Hematopoietic multipotent progenitor cell treated with erythropoietin and hydrocortisone succinate and interleukin-3 and kit ligand, for 4 days (in vitro differentiated cells): ENCODE measurements at places on chromosomes 11 and 22.
A peak's percentile ranks its signal among the peaks of the same experiment; 100 is the strongest.

DNA sequence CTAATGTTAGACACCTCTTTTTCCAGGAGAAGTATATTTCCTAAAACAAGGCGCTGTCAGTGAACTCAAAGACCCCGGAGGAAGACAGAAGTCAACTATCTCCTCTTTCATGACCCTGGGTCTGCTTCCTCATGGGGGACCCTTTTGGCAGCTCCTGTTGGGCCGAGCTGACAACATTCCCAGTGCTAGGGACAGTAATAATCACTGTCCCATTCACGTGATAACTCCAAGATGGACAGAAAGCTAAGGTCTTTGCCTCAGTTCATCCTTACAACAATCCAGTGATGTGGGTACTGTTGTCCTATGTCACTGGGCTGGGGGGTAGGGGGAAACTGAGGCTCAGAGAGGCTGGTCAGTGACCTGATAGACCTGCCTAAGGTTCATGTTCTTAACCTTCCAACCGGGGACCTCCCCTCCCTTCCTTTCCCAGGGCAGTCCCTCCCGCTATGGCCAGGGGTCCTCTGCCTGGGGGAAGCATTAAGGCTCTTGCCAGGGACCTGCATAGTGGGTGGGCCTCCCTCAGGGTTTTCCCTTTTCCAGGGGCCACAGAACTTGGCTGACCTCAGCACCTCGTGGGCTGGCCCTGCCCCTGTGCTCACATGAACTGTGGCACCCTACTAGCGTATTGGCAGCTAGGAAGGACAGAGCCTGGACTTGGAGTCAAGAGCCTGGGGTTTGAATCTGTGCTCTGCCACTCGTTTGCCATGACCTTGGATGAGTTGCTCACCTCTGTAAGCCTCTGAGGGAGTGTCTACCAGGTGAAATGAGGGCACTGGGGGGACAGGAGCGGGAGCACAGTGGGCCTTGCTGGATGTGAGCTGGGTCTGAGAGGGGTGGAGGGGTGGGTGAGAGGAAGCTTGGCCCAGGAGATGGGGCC, 53.6 kb downstream of the LRRC32 start:
- no peak for DNase-seq

- DNase-seq, result no peak
These were observed 863.6 kb downstream of the FAM181B start for GRCh38 chr11:81870066-81870412.

DNA sequence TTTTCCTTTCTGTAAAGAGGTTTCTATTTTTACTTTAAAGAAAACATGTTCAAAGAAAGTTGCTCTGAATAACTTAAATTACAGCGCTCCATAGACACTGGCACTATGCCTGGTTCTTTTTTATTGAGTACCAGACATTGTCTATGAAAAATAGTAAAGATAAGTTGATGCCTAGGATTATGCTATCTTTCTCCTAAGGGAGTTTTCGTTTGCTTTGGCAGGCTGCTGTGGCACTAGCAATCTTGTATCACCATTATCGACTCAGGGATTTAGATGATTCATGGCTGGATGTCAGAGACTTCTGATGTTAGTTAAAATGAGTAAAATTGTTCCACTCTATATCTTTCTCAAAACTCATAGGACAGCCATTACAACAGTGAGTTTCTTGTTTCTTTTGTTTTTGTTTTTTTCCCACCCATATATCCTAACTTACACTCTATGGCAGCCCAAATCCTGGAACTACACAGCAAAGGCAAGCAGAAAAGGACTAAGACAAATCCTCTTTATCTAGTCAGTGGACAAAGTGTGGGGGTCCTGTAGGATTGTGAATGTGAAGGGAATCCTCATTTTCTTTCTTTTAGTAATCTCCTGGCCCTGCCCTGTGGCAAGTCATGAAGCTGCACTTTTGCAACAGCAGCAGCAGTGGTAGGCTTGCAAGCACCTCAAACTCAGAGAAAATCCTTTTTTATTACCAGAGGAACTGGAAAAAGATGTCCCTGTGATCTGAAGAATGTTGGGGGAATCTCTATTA, 20.7 kb downstream of the SLN start:
- DNase-seq, result no peak

GRCh38 chr11:74453373-74453975, 13.9 kb downstream of the KCNE3 start:
- peak; percentile 87 for DNase-seq

DNA sequence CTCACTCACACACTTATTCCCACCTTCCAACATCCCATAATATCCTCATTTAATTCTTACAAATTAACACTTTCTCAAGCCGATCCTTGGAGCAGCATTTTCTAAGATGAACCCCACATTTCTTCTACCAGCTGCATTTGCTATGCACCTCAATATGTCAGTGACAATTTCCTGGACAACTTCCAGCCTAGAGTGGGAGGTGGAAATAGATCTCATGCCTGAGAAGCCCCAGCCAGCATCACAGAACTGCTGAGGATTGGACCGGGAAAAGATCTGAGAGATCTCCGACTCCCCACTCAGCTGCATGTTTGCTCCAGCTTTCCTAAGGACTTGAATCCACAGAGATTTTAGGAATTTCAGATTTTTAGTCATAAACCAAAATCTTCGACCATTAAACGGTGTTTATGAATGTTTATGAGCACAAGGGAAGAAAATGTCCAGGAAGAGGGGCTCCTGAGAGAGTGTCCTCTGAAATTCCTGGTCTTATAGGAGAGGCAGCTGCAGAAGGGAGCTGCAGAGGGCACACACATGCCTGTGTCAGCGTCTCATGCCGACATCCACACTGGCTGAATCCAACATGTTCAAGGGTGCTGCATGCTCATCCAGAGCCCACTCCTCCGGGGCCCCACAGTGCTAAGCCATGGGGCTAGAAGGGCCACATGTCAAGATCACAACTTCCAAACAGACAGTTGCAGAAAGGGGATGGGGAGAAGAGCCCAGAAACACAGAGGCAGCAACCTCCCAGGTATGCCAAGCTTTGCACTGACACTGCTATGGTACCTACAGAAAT, 68.6 kb downstream of the MICAL3 start:
- DNase-seq, result no peak

GRCh38 chr22:21796863-21797262, 61.3 kb upstream of the YPEL1 start:
- no peak for DNase-seq

- peak; percentile 61 for DNase-seq
These were observed at the start of gene NPTXR for GRCh38 chr22:38843657-38844314. Gene NPTXR, minus strand, starts transcription at chr22:38844028.

GRCh38 chr22:47123006-47123826, 360.8 kb downstream of the TBC1D22A start:
- DNase-seq, result no peak

GRCh38 chr22:47781427-47782111, 1019.1 kb downstream of the TBC1D22A start:
- DNase-seq, result no peak

DNA sequence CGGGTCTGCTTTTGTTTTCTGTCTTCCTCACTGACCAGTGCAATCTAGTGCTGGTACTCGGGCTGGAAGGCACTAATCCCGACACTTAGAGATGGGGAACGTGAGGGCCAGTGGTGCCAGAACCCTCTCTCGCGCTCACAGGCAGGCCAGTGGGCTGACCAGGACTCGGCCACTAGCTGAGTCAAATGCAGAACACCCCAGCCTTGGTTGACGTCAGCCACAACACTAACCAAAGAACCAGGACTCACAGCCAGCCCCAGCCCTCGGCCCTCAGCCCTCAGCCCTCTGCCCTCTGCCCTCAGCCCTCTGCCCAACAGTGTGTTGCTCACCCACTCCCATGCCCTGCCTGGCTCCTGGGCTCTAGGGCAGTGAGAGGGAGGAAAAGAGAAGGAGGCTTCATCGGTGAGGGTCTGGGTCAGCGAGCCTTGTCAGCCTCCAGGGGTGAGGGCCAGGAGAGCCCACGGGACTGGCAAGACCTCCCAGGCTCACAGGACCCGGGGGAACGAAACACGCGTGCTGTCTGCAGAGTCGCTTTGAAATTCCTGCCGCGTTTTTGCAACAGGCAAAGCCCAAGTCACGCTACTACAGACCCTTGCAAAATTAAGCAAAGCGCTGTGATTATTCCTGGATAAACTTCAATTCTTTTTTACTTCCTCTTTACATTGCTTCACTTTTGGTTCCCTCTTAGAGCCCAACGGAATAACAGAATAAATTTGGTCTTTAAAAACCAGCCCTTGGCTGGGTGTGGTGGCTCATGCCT, 27.5 kb downstream of the KIAA0930 start:
- peak; percentile 62 for DNase-seq

DNA sequence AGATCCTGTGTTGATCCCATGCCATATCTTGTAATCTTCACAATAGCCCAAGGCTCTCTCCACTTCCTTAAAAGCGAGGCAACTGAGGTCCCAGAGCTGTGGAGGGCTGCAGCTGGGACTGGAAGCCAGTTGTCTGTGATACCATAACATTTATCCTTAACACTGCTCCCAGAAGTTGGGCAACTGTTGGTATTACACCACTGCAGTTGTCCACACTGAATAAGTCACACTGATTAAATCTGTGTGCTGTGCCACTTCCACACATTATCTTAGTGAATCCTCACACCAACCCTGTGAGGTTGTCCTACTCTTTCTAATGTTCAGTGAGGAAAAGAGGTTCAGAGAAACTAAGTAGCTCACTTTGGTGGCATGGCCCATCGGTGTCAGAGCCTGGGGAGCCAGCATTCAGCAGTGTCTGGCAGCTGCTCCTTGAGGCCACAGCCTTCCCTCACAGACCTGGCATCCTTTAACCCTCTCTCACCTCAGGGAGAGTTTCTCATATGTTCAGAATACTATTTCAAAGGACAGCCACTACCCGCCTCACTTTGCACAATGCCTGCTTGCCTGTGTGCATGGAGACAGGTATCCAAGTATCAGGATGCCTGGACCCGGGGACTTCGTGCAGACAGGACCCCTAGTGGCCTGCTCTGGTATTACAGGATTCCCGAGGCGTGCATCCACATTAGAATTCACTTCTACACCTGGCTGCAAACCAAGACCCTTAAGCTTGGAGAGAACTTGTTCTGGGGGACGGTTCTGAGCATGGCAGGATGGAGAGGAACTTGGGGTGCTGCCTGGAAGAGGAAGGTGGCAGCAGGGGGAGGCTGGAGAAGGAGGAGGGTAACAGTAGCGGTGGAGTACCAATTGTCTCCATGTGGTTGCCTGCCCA, 221.9 kb upstream of the TBCEL start:
- DNase-seq, result peak; percentile 65

- peak; percentile 83 for DNase-seq
These were observed 24.4 kb upstream of the PSMA1 start for GRCh38 chr11:14544611-14545010.

- no peak for DNase-seq
These were observed 36.1 kb downstream of the PDGFD start for GRCh38 chr11:104127828-104128227.

DNA sequence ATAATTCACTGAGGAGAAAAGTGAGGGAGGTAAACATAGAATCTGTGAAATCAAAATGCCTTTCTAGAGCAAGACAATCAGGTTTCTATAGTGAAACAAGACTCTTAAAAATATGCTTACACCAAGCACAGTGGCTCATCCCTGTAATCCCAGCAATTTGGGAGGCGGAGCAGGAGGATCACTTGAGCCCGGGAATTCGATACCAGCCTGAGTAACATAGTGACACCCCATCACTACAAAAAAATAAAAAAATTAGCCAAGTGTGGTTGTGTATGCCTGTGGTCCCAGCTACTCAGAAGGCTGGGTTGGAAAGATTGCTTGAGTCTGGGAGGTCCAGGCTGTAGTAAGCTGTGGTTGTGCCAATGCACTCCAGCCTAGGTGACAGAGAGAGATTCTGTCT, 43.2 kb upstream of the ME3 start:
- peak; percentile 53 for DNase-seq

DNA sequence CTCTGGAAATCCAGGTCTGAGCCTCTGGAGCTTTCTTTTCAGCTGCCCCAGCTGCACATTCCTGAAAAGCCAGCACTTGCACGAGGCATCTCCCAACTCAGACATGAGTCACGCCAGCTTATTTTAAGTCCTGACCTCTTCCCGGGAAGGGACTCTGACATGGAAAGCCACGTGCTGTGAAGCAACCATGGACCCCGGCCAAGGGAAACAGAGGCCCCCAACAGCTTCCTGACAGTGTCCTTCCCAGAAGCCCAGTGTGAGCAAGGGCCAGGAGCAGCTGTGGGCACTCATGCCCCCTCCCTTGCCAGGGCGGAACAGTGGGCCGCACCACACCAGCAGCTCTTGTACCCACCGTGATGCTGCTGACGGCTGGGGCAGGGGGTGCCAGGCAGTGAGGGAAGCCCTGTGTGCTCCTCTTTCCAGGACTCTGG, 118.8 kb upstream of the CADM1 start:
- DNase-seq, result no peak

- DNase-seq, result no peak
These were observed 206.5 kb downstream of the NAV2 start for GRCh38 chr11:19919050-19919561.

- DNase-seq, result no peak
These were observed 22.7 kb upstream of the PICALM start for GRCh38 chr11:86091566-86091965.

DNA sequence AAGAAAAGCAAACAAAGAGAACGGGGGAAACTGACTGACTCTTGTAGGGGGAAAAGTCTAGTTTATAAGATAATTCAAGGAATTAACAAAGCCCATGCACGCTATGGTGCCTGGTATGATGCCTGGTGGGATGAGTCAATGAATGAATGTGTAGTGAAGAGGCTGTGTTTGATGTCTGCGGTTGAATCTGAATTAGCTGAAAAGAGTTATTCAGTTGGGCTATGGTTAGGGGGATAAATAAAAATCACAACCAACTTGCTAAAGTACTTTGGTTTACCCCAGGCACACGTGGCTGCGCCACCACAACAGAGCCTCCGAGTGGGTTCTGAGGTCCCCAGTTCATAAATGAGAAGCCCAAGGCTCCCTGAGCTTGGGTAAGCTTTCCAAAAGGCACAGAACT, 369.3 kb upstream of the SYN3 start:
- DNase-seq, result no peak

- DNase-seq, result peak; percentile 35
These were observed 787 bp downstream of the SMDT1 start for GRCh38 chr22:42080287-42080686.

DNA sequence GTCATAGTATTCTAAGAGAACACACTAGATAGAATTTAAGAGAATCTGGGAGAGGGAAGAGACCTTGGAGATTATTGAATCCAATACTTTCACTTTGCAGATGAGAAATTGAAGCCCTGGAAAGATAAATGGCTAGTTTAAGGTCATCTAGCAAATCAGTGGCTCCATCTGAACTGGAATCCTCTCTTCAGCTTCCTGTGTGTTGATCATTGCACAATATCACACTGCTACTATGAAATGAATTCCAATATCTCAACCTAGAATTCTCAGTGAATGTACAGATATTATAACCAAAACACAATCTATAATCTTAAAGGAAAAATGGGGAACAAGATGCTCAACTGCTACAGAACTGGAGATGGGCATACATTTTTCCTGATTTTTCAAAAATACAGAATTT, 44.1 kb downstream of the DCUN1D5 start:
- DNase-seq, result no peak
